Posterior vena cava (tissue), 2 donors: ENCODE measurements at places on chromosomes 6 and 20. TPM values are rescaled to one million over a fixed set of nuclear protein-coding genes. Genes with fewer than 3 reads are reported as not detected.

PCSK2 gene
- 0.24 TPM for total RNA-seq

SPTLC3 gene
- 2.3 TPM for total RNA-seq

CLPSL1 gene
- not detected for total RNA-seq

OR2H2 gene
- total RNA-seq, result not detected

RNF182 gene
- total RNA-seq, result 0.24 TPM

C6orf52 gene
- total RNA-seq, result not detected

PRDM13 gene
- total RNA-seq, result not detected

LST1 gene
- 9.2 TPM for total RNA-seq

- DNase-seq, result no peak
Measured at GRCh38 chr6:22249711-22250350, 47.0 kb downstream of the PRL start.

GRCh38 chr6:5665173-5665572, 341.6 kb downstream of the NRN1 start:
- DNase-seq, result no peak

- DNase-seq, result no peak
Measured at GRCh38 chr20:41618807-41619311, 682 bp upstream of the CHD6 start.

- no peak for DNase-seq
Measured at GRCh38 chr20:433300-433975, 25.3 kb downstream of the RBCK1 start.

GRCh38 chr6:161094955-161095354, 103.4 kb downstream of the MAP3K4 start:
- no peak for DNase-seq

DNA sequence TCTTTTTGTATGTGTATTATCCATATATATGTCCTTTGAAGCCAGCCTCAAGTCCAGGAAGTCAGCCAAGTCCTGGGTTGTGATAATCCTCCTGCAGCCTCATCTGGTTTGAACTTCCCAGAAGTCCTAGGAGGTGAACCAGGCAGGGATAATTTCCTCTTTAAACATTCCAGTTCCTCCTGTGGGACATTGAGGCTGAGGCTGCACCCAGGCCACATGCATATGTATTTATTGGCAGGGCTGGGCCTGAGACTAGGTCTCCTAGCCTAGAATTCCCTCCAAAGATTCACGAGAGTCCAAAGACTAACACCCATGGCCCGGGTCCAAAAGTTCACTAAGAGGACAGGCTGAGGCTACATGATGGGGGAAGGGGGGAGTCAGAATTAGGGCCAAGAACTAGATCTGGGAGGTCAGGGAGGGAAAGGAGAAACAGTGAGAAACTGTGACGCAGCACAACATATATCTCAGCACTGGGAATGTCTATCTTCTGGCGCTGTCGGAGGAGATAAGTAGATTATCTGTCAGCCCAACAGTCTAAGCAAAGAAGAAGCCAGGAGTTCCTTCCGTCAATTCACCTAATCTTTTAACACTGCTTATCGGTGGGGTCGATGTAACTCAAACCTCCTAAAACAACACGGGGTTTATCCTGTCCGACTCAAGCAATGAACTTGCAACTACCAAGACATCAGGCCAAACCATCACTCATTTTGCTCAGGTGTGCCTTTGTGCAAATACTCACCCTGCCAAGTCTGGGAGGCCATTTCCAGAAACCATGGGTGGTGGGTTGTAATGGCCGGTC, 43.3 kb downstream of the SNX5 start:
- DNase-seq, result no peak

DNA sequence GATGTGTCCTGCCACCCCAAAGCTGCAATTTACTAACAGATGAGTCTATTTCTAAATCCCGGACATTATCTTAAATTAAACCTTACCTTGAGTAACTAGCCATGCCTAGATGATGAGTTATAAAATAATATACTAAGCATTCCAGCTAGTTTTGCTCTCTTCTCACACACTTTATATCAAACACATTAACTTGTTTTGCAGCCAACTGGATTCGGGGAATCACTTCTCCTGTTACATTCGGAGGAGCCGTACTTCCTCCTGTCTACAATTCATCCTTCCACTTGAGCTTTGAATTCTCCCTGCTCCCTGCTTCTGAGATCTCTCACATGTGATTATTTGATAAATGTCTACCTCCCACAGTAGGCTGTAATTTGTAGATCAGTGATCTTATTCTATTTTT, 420.1 kb downstream of the GJA1 start:
- DNase-seq, result no peak

- no peak for DNase-seq
Measured at GRCh38 chr6:47579040-47579439, 101.5 kb downstream of the CD2AP start.

DNA sequence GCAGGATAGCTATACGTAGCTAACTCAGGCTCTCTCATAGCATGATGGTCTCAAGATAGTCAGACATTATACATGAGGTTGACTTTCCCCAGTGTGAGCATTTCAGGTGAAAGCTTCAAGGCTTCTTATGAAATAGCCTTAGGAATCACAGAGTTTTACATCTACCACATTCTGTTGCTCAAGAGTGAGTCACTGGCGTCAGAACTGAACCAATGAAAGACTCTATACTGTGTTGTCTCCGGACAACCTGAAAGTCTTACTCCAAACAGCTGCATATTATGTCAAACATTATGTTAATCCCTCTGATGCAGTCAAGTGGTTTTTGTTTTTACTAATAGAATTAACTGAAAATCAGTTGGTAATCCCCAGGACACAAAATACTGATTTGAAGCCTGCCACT, 79.8 kb upstream of the TRDN start:
- DNase-seq, result no peak

- no peak for DNase-seq
Measured at GRCh38 chr6:72111611-72112010, 225.3 kb downstream of the RIMS1 start.

- DNase-seq, result no peak
Measured at GRCh38 chr6:85273046-85273445, 176.8 kb upstream of the NT5E start.

GRCh38 chr20:54219751-54220426, 12.0 kb downstream of the PFDN4 start:
- no peak for DNase-seq

GRCh38 chr6:71675386-71675785, 211.0 kb upstream of the RIMS1 start:
- DNase-seq, result no peak

DNA sequence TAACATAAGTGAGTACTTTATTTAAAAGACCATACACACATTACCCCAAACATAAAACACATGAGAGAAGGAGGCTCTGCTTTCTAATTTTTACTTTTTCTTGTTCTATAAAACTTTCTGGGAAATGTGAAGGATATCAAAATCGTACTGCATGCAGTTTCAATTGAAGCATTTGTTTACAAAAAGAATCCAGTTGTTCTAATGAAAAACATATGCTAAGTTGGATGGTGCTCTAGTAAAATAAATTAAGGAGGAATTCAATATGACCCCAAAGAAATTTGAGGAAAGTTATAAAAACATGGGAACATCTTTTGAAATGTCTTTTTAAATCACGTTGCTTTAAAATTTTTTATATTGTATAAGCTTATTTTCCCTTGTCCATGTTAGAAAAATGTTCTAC, 37.6 kb downstream of the OR2B6 start:
- no peak for DNase-seq

- no peak for DNase-seq
Measured at GRCh38 chr6:128024046-128024445, 123.2 kb upstream of the THEMIS start.

DNA sequence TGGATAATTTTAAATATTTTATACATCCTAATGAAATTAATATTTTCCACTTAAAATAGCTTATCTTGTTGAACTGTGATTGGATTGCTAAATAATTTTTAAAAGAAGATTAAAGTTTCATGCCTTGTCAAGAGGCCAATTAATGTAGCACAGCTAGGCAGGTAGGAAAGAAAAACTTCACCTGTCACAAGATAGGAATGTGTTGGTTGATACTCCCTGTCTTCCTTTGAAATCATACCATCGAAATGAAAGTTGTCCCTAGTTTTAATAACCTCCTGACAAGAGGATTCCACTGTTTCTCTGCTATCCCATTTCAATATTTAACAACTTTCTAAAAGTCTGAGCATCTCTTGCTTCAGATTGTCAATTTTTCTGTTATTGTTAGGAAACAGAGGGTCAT, 80.8 kb downstream of the BMP6 start:
- DNase-seq, result no peak

- DNase-seq, result no peak
Measured at GRCh38 chr6:54700158-54700557, 146.4 kb upstream of the FAM83B start.

DNA sequence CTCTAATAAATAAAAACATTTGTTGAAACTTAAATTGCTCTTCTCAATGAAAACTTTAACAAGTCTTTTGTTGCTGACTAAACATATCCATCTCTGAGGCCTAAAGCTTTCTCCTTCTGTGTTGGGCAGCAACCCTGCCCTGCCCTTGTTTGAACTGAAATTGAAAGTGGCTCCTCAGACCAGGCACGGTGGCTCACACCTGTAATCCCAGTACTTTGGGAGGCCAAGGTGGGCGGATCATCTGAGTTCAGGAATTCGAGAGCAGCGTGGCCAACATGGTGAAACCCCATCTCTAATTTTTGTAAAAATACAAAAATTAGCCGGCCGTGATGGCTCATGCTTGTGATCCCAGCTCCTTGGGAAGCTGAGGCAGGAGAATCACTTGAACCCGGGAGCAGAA, 29.2 kb upstream of the GNRH2 start:
- no peak for DNase-seq

DNA sequence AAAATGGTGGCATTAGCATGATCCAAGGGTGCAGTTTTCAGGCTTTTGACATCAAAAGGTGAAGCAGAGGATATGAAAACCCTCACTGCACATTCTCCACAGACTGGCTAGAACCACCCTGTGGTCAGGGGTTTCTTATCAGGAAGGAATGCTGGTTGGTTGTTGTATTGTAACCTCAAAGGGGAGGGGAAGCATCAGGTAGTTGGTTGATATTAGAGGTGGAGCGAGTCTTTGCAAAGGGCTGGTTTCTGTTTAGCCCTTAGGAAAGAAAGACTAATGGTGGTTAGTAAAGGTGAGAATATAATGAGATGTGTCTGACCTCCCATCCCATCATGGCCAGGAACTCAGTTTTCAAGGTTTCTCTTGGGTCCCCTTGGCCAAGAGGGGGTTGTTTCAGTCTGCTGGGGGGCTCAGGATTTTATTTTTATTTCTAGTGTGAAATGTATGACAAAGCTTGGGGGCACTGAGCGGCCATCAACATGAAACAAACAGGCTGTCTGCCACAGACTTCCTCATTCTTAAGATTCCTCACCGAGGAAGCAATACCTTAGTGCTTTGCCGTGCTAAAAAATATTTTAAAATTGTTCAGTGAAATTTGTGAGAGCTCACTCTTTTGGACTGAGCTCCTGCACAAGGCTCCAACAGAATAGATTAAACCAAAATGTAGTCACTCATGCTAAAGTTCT, 47.5 kb upstream of the PROKR2 start:
- no peak for DNase-seq

DNA sequence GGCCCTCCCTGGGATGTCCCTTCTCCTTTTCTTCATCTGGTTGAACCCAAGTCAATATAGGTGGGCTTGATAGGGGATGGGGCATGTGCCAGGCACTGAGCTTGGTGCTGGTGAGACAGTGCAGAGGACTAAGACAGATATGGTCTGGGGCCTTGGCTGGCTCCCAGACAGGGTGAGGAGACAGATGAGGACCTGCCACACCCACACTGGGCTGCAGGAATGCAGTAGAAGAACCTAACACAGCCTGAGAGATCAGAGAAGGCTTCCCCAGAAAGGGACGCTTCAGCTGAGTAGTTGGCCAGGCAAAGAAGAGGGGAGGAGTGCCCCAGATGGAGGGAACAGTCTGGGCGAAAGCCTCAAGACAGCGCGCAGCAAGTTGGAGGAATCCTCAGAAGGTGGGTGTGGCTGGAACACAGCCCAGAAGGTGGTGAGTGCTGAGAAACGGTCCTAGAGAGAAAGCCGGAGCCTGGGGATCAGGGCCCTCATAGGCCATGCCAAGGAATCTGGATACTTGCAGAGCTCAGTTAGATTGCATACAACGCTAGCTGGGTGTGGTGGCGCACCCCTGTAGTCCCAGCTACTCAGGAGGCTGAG, 26.4 kb downstream of the CD40 start:
- DNase-seq, result no peak

DNA sequence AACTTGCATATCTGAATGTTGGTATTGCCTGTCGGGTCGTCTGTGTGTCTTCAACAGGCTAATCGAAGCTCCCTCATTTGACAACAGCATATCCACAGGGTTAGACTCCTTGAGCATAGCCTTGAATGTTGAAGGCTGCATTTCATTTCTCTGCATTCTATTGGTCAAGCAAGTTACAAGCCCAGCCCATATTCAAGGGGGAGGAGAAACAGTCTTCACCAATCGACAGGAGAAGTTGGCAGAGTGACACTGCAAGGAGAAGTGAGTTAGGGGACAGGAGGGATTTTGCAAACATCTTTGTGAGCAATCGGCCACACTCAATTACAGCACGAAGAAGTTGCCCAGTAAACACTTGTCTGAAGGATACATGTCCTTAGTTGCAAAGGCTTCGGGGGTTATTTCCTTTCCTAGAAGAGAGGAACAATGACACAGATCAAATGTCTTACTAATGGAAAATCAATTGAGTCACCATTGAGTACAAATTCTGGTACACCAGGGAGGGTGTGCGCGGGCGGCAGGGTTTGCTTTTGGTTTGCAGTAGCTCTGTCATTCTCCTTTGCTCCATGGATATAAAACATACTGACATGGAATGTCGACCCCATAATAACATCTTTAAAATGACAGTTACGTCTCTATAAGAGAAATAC, 60.6 kb upstream of the NT5E start:
- no peak for DNase-seq

GRCh38 chr6:49110916-49111315, 352.1 kb downstream of the MMUT start:
- no peak for DNase-seq

GRCh38 chr6:44224029-44224964, 902 bp downstream of the SLC29A1 start:
- DNase-seq, result no peak

- no peak for DNase-seq
Measured at GRCh38 chr20:17969884-17970409, 1.1 kb downstream of the MGME1 start.

- DNase-seq, result no peak
Measured at GRCh38 chr6:39088331-39088730, 26.7 kb downstream of the SAYSD1 start.
